Regular cardiac myocyte (primary cell): ENCODE measurements at places on chromosomes 2 and 18. TPM values are rescaled to one million over a fixed set of nuclear protein-coding genes. Genes with fewer than 3 reads are reported as not detected.

Gene DCC
- total RNA-seq = under 0.01 and 0.19 TPM in 2 replicates

Gene MYO7B
- total RNA-seq = under 0.01 TPM in 2 replicates

Gene ONECUT2
- total RNA-seq = under 0.01 TPM in 1 of 2 replicates, not detected in the other

Gene LYG2
- total RNA-seq = not detected in 2 replicates

Gene ZNF396
- 1.3 and 2.0 TPM in 2 replicates for total RNA-seq
